Dermis blood vessel endothelial cell (primary cell): ENCODE measurements at places on chromosomes 2 and 18.
A peak's percentile ranks its signal among the peaks of the same experiment; 100 is the strongest.

GRCh38 chr2:165901620-165902298 is 51.8 kb downstream of the TTC21B start:
- DNase-seq = peak; percentile 13

DNA sequence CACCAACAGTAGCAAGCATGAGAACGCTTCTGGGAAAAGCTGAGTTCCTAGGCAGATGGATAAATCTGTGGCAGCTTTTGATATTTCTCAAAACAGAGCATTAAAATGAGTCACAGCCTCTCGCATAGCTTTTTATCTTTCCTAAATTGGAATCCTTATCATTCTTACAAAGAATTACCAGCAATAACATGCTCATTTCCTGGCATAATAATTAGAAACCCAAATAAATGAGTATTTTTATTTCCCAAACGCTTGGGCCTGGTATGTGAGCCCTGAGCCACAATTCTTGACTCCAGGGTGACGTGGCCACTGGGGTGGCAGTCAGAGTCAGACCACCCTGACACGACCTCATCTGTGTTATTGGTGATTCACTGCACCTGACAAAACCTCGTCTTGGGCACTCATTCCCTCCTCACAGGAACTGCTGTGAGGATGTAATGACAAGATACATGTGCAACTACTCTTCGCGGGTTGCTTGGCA is 210.7 kb downstream of the ARL4C start:
- peak; percentile 35 for DNase-seq

DNA sequence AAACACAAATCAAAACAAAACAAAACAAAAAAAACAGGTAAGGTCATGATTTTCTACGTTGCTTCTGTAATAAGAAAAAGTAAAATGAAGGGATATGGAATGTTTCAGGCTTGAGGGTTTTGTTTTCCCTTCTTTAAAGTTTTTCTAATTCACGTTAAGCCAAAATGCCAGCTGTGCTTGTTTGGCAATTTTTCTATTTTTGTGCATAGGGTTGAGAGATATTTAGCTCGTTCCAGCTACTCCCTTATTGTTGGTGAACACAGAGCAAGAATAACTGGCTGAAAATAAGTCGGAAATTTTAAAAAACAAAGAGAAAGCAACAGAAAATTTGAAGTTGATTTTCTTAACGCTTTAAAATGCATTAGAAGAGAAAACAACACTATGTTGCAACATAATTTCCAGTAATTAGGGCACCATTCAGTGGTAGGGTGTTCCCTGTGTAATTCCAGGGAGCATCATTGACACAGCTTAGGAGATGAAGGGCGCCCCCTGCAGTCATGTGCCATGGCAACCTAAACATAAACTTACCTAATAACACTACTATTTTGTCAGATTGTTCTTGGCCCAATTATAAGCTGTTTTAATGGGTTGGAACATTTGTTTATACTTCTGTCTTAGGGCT is 99.5 kb downstream of the DTNA start:
- peak; percentile 63 for DNase-seq

GRCh38 chr2:119263656-119264055 is 40.0 kb downstream of the STEAP3 start:
- no peak for DNase-seq

- no peak for DNase-seq
These were observed 8.8 kb upstream of the CRACDL start for GRCh38 chr2:98944775-98945174.
